ENCODE measurements at places on chromosomes 2 and 18. TPM values are rescaled to one million over a fixed set of nuclear protein-coding genes. Genes with fewer than 3 reads are reported as not detected.

GRCh38 chr2:46029332-46029811, 267.8 kb upstream of the EPAS1 start:
- DNase-seq: no peak

- DNase-seq: no peak
Measured at GRCh38 chr2:63660060-63660459, 71.3 kb downstream of the MDH1 start.

Gene SERPINB11
- total RNA-seq: not detected

DNA sequence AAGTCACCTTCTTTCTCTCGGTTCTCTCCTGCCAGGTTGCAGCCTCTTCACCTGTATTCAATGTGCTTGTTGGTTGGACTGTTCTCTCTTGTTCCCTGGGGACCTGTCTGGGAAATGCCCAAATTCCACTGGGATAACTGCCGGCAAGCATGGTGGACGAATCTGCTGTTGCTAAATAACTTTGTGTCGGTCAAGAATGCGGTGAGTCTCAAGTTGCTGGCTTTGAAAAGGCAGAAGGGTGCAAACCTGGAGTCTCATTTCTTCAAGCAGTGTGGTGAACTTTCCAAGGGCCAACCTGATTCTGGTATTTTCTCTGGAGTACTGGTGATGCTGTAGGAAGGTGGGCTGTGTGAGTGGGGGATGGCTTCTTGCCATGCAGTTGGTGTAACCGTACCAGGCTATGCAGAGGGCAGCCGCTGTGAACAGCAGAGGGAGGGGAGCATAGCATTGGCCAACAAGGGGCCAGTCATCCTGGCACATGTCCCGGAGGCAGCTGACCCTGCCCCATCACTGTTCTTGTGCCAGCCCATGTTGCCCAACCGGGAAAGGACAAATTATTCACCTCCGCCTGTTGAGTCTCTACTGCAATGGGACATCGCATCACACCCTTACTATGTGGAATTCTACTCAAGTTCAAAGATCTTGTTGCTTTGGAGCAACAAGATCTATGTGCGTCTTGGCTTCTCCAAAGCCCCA, 88.1 kb upstream of the SEC11C start:
- DNase-seq: no peak

- DNase-seq: no peak
Measured at GRCh38 chr18:56723068-56723467, 71.9 kb downstream of the WDR7 start.
